ENCODE measurements at places on chromosomes 5 and 9.

DNA sequence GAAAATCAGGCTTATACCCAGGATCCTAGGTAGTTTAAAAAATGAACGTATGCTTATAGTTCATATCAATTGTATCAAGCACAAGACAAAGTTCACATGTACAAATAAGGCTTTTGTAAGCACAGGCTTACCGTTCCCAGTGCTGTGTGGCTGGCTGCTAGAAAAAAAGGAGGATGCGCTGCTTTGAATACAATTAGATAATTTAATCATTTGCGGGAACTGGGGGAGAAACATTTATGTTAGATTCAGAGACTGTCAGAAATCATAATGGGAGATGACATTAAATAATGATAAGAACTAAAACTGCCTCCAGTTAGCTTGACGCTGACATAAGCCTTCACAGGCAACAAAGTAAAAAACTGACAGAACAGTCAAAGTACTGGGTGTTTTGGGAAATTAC lies 93.2 kb downstream of the FNBP1 start:
- DNase-seq = no peak

DNA sequence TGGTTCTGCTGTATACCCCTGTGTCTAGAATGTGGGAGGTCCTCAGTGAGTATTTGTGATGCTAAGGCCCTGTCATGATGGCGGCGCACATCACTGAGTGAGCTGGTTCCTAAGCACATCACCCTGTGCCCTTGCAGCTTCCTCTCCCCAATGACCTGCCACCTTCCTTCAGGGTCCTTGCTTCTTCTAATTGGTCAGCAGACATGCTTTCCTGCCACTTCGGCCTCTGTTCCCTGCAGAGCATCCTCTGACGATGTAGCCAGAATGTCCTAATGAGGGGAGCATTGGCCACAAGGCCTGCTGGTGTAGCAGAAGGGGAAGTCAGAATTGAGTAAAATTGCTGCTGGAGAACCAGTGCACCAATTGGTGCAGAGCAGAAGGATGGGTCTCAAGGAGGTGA lies 31.1 kb upstream of the ANGPTL2 start:
- DNase-seq = no peak

GRCh38 chr9:126399251-126399650 lies 72.6 kb downstream of the MVB12B start:
- no peak for DNase-seq

- no peak for DNase-seq
These were observed 26.6 kb downstream of the GADD45G start for GRCh38 chr9:89631384-89631783.

GRCh38 chr5:97986069-97986468 lies 787.4 kb upstream of the RGMB start:
- DNase-seq = no peak

- no peak for DNase-seq
These were observed 148.3 kb upstream of the MOCS2 start for GRCh38 chr5:53257806-53258373.

GRCh38 chr9:106717686-106718085 lies 145.3 kb upstream of the ZNF462 start:
- no peak for DNase-seq

DNA sequence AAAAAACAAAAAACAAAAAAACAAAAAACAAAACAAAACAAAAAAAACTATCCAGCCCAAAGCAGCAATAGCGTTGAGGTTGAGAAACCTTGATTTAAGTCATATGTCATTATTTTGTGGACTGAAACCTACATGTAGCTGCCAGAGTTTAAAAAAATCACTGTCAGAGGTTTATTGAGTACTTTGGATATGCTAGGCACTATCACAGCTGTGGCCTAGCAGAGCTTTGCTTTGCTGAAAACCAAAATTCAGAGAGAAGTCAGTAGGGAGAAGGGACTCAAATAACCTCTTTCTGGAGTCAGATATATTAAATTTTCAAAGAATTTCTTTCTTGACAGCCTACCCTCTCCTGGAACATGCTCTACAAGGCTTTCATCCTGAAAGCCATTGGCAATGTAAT lies 151.5 kb downstream of the TARS1 start:
- DNase-seq = no peak

GRCh38 chr9:16069671-16070454 lies 517.0 kb downstream of the CCDC171 start:
- no peak for DNase-seq

DNA sequence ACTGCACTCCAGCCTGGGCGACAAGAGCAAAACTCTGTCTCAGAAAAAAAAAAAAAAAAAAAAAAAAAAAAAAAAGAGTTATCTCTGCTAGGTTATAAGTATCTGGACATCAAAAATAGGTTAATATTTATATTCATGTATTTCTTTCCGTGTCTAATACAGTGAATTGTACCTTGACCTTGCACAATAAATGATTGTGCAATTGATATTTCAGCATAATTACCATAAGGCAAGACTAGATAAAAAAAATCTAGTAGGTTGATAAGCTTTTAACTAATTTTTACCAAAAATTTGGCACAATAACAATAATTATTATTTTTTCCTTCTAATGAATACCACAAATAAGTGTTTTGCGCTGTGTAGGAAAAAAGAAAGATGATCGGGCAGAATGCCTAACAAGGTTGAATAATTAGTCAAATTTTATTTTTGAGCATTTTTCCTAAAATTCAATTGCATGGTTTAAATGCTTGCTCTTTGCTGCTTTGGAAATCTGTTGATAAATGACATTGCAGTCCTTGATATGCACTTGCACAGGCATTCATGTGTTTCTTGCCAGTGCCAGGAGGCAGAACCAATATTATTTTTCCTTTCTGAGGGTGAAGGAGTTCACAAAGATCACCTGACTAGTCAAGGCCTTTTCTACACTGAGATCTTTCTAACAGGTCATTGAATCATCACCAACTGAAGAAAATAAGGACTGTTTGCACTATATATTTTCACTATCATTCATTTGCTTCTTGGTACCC lies 127.5 kb downstream of the ARRDC3 start:
- no peak for DNase-seq

- DNase-seq = no peak
These were observed 68.8 kb upstream of the ICE1 start for GRCh38 chr5:5353681-5354080.

DNA sequence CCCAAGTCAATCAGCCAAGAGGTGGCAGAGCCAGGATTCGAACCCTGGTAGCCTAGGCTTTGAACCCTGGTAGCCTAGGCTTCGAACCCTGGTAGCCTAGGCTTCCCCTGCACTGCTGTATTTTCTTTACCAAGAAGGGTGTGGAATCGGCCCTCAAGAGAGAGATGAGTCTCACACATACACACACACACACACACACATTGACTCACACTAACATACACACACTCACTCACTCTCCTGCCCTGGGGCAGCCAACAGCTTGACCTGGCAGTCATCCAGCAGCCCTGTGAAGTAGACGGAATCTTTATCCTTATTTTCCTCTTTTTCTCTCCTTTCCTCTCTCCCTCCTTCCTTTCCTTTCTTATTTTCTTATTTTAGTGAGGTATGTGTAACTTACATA lies 55.4 kb upstream of the RPL26L1 start:
- no peak for DNase-seq

DNA sequence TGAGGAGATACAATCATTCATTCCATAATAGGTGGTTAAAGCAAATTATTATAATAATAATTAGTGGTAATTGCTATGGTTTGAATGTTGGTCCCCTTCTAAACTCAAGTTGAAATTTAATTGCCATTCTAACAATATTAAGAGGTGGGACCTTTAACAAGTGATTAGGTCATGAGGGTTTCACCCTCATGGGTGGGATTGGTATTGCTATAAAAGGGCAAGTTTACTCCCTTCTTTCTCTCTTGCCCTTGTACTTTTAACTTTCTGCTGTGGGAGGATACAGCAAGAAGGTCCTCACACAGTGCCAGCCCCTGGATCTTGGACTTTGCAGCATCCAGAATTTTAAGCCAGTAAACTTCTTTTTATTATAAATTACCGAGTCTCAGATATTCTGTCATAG lies 101.9 kb upstream of the PARP8 start:
- DNase-seq = no peak

- DNase-seq = no peak
These were observed 8.5 kb upstream of the ENDOG start for GRCh38 chr9:128809831-128810230.

GRCh38 chr5:34490506-34491250 lies 165.4 kb upstream of the RAI14 start:
- DNase-seq = no peak

DNA sequence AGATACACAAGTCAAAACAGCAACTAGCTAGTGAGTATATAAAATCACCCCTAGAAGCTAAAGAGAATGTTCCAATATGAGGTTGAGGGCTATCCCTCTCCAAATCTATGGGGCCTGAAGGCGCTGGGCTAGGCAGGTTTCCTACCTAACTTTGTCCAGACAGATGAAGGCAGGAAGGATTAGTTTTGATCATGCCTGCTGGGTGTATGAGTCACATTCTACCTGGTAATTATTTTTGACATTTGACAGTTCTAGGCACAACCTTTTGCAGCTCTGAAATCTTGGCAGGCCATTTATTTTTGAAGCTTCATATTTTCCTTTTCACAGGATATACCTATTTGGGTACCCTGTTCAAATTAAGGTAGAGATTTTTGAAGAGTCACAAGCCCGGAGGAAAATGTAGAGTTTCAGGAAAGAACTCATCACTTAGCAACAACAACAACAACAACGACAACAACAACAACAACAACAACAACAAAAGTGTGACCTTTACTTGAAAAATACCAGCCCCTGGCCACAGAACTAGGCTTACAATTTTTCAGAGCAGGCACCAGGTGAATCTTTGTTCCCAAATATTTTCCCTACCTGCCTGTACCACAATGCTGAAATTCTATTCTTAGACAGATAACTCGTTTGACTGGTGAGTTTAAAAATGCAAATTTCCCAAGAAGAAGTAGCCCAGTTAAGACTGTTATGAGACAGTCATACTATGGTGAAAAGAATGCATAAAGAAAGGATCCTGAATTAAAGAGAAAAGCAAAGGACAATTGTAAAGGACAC lies 175.5 kb upstream of the TUT7 start:
- no peak for DNase-seq

- DNase-seq = no peak
These were observed 230.0 kb upstream of the EFNA5 start for GRCh38 chr5:107900721-107901120.

- DNase-seq = no peak
These were observed 484.7 kb downstream of the IRX1 start for GRCh38 chr5:4080370-4080769.

DNA sequence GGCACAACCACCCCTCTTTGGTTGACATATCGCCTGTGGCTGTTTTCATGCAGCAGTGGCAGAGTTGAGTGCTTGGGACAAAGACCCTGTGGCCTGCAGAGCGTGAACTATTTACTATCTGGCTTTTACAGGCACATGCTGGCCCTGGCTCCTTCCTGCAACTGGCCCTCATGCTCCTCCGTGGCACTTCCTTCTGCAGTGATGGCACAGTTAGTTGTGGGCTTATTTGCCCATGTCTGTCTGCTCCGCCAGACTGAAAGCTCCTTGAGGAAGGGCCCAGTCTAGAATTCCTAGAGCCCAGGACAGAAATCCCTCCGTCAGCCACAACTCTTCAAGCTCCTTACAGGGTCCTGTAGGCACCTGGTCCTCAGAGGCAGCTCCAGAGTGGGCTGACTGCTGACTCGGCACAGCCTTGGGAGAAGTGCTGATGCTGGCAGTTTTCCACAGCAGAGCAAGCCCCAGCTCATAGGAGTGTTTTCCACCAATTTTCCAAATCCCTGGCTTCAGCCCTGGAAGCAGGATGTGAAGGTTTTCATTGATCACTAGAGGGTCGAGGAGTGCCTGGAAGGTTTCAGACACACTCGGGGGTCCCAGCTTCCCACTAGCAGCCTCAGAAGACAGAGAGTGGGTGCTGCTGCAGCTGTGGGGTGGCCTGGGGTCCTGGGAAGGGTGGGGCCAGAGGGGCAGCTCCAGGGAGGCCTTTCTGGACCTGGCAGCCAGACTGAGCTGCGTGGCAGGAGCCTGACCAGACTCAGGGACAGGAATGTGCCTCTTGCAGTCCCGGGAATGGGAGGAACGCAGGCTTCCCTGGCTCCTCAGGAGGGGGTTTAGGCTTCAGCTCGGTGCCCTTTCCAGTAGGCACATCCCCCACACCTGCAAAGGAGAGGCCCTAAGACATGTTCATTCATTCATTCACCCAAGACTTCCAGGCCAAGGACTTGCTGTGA lies 56.5 kb upstream of the ANGPTL2 start:
- no peak for DNase-seq

DNA sequence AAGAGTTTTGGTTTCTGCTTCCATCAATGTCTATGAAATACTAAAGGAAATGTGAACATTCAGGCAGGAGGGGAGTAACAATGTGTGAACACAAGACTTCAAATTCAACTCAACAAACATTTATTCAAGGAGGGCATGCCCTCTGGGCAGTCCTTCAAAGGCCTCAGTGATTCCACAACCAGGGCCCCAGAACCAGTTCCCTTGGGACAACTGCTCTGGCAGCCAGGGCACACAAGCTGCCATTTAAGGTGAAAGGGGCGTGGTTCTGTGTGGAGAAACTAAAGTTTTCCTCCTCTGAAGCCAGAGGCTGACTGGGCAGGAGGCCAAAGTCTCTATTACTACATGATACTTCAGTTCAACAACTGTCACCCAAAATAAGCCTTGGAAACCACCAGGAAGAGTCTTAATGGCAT lies 3.2 kb downstream of the RBM18 start:
- no peak for DNase-seq

DNA sequence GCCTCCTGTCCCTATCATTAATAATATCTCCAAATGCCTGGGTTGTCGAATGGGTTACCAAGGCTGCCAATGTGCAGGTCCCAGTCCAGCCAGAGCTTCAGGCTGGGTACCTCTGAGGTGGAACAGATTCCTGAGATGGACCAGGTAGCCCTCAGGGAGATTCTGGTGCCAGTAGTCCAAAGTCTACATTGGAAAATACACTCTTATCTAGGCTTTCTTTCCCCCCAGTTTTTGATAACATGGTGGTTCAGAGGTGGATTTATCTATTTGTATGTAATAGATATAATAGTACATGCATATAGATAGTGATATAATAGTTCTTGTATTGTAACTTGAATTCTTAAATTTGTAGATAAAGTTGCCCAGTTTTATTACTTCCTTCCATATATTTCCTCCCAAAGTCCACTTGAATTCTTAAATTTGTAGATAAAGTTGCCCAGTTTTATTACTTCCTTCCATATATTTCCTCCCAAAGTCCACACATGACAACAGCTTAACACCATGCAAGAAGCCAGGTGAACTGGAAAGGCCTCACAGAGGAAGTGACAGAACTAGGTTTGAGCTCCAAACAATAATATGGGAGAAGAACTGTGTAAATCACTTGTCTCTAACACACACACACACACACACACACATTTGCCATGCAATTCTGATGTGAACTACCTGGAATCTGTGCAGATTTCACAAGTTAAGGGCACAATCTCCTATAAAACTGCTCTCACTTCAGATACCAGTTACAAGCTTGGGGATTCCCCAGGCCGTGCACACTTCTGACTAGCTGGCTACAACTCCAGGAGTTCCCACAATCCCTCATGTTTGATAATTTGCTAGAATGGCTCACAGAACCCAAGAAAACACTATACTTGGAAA lies 30.7 kb upstream of the ERAP1 start:
- no peak for DNase-seq

DNA sequence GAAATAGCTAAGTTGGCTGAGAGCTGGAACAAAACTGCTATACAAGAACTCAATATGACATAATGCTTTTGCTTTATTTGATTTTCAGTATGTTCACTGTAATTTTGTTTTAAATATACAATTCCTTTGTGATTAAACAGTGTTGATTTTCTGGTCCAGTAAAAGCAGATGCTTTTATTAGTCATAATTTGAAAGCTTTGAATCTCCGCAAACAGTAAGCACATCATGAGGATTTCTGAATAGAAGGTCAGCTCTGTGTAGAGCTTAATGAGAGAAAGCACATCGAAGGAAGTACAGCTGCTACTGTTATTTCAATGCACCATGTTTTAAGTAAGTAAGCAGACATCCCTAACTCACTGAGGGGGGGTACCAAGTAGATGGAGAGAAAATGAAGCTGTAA lies 701.3 kb upstream of the ACO1 start:
- DNase-seq = no peak

Data from stimulated activated CD4-positive, alpha-beta T cell treated with anti-CD3 and anti-CD28 coated beads, TNF-alpha, amount 100 ng/mL, for 1 hour (primary cell).